Naive B cell (primary cell): ENCODE measurements at places on chromosomes 12 and 14. TPM values are rescaled to one million over a fixed set of nuclear protein-coding genes. Genes with fewer than 3 reads are reported as not detected.

Gene TMEM63C
- not detected for polyA plus RNA-seq

Gene KLHDC1
- polyA plus RNA-seq, result 3.9 TPM

Gene CD4
- 0.50 TPM for polyA plus RNA-seq

Gene PPFIA2
- polyA plus RNA-seq, result not detected

Gene DPPA3
- polyA plus RNA-seq, result not detected

Gene RHOJ
- not detected for polyA plus RNA-seq

Gene NPFF
- polyA plus RNA-seq, result not detected

Gene LLPH
- polyA plus RNA-seq, result 38.9 TPM

Gene TMEM179
- polyA plus RNA-seq, result not detected

Gene MIP
- not detected for polyA plus RNA-seq

Gene MAP4K5
- polyA plus RNA-seq, result 36.6 TPM

Gene DIO2
- not detected for polyA plus RNA-seq

Gene LTB4R
- polyA plus RNA-seq, result 2.4 TPM

Gene EIF4B
- polyA plus RNA-seq, result 86.0 TPM

Gene ACVRL1
- not detected for polyA plus RNA-seq
